SK-N-SH treated with all-trans-retinoic acid at 6 μM for 48 hours (cell line): ENCODE measurements at places on chromosomes 5 and 9.

DNA sequence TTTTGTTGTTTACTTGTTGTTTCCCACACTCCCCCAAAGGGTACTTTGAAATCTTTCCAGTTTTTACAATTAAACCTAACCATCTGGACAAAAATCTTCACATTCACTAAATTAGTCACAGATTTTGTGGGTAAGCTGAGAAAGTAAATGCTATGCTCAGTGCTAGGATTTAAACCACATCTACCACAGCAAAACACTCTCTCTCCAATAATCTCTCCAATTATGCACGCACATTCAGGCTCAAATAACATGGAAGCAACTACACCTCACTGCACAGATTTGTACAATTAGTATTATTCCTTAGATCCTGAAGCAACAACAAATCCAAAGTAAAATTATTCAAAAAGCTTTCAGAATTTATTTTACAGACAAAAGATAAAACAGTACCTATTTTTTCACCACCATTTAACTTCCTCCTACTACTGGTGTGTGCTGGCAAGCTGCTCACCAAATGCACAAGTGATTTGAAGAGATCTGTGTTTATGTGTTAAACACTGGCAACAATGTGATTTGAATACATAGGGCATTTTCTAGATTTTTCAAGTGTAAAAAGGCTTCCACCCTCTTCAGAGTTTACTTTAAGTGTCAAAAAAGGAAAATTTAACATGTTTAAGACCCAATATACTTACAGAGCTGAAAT is 16.6 kb downstream of the ZNF608 start:
- ATAC-seq, result no peak

DNA sequence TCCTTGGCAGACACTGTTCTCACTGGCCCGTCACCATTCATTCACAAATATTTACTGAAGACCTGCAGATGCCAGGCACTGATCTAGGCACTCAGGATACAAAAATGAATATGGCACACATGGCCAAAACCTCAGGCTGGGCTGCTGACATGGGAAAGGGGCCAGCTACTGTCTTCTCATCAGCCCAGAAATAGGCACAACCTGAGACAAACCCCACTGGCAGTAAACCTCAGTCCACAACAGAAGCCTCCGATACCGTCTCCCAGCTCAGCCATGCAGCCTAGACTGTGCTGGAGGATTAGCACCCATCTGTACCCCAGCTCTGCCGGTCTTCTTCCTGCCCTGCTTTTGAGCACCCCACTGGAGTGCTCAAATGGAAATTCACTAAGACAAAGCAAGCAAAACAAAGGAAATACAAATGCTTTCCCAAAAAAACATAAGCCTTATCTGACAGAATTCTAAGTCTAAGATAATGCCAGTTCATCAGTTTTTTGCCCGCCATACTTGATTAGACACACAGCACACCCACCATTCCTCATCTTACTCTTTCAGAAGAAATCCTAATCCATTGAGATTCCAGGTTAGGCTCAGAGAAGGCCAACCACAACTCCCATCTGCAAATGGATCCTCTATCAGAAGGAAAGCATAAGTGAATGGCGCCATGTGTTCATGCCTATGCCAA is 8.2 kb downstream of the P4HA2 start:
- no peak for ATAC-seq

GRCh38 chr5:15320871-15321270 is 179.1 kb upstream of the FBXL7 start:
- no peak for ATAC-seq

GRCh38 chr5:73039082-73039481 is 81.3 kb upstream of the TMEM171 start:
- ATAC-seq, result no peak

DNA sequence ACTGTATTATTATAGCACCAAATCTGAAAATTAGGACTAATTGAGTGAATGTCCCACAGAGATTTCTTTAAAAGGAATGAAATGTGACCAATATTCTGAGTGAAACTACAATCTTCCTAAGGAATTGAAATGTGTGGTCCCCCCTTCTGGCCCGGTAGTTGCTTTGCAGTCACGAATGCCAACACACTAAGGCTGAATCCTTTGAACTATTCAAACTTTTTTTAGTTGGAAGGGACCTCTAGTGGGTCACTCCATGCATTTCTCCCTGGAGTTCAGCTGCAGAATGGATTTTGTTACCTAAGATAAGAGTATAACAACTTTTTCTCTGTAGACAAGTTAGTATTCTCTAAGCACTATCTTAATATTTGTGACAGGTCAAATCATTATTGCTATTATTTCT is 2.8 kb downstream of the CDH6 start:
- no peak for ATAC-seq

GRCh38 chr5:17748201-17748600 is 113.9 kb downstream of the TAF11L14 start:
- ATAC-seq, result no peak

DNA sequence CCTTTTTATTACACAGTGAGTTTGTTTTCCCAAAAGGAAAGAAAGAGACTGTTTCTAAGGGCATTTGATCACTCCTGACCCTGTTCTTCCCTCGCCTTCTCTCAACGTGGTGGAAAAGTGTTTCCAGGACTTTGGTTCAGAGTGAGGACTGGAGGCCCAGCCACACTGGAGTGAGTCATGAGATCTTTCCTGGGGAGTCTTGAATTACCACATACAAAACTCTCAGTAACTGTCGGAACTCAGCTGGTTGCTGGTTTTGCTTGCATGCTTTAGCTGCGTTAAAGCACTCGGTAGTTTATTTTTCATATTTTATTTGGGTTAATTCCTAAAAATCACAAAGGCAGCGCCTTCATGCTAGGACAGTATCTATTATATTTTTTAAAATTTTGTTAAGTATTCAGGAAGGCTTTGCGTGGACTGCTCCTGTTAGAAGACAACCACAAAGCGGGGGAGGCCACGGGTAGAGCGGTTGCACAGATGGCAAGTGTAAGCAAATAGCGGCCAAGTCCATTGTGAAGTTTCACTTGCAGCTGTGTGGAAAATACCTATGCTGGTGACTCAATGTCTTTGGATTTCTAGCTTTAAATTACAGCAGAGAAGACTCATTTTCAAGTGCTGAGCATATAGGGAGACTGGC is 77.7 kb downstream of the ARSB start:
- peak; percentile 45 for ATAC-seq

DNA sequence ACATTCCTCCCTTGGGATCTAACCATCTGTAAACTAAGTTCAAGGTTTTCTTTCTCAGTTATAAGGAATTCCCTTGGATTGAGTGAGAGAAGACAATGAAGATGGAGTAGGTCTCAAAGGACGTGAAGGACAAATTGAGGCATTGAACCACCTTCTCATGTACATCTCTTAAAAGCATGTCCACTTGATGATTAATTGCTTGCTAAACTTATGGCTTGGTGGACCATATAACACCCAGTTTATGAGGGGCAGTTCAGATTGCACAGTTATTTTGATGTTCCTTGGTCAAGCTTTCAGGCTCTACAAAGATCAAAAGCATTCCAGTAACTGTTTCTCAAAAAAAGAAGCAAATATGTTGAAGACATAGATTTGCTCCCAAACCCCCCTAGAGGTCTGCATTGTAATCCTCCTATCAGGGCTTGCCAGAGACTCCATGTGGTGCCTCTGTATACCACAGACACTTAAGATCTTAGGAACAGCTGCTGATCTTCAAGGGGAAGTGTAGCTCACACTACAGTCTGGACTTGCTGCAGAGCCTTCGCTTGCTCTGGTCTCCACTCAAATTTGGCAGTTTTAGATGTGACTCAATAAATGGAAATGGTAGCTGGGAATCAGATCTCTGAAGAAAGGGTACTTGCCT is 56.9 kb upstream of the ALDH1A1 start:
- ATAC-seq, result no peak

- no peak for ATAC-seq
Measured at GRCh38 chr9:128169492-128169891, 9.4 kb downstream of the BBLN start.

- peak; percentile 34 for ATAC-seq
Measured at GRCh38 chr5:65481171-65481581, 544 bp downstream of the ADAMTS6 start.

DNA sequence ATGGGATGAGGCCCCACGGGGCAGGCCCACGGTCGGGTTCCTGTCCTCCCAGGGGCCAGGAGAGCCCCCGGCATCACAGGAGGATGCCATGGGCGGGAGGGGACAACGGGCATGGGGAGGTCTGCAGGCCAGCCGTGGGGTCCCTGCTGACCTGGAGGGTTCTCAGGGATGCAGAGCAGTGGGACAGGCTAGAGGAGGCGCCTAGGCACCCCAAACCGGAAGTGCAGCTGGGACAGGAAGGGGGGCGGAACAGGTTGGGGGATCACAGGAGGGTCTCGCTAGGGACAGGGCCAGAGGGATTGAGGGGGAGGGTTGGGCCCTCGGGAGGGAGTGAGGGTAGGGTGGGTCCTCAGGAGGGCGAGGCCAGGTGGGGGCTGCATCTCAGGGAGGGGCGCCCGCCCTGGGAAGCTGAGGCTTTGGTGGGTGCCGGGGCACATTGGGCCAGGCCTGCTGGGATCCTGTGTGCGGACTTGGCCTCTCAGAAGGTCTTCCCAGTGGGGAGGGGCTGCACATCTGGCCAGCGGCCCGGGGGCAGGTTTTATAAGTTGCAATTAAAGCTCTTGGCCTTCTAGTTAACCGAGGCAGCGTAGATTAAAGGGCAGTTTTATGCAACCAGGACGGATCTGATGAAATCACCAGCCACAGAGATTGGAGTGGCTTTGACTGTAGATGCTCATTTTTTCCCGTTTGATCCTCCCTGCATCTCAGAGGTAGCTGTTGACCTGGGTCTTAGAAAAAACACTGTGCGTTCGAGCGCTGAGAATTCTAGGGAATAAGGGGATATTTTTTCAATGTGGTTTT is 20.1 kb downstream of the NKD2 start:
- no peak for ATAC-seq

DNA sequence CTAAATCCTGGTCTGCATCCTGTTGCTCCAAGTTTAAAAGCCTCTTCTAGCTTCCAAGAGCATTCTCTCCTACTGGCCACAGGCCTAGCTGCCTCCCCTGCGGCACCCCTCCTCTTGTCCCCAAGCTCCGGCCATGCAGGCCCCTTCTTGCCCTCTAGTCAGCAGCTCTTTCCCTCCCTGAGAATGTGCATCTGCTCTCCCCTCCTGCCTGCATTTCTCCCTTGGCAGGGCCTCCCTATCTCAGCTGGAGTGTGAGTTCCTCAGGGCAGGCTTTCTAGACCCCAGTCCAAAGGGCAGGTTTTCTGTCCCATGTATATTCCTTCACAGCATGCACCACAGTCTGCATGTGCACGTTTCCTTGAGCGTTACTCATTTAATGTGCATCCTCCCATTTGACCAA is 24.6 kb upstream of the BARX1 start:
- ATAC-seq, result no peak

DNA sequence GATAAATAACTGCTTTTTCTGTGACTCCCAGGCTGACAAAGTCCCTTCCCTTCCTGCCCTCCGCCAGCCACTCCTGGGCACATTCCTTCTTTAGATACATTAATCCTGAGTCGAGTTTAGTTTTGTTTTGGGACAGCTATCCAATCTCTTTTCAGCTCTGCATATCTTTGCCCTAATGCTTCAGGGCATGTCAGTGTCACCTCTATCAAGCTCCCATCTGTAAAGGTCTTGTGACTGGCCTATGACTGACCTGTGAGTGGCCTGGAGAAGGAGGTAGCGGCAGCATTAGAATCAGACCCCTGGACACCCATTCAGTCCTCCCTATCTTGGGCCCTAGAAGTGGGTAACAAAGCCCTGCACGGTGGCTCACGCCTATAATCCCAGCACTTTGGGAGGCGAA is 34.0 kb upstream of the KLF4 start:
- no peak for ATAC-seq

DNA sequence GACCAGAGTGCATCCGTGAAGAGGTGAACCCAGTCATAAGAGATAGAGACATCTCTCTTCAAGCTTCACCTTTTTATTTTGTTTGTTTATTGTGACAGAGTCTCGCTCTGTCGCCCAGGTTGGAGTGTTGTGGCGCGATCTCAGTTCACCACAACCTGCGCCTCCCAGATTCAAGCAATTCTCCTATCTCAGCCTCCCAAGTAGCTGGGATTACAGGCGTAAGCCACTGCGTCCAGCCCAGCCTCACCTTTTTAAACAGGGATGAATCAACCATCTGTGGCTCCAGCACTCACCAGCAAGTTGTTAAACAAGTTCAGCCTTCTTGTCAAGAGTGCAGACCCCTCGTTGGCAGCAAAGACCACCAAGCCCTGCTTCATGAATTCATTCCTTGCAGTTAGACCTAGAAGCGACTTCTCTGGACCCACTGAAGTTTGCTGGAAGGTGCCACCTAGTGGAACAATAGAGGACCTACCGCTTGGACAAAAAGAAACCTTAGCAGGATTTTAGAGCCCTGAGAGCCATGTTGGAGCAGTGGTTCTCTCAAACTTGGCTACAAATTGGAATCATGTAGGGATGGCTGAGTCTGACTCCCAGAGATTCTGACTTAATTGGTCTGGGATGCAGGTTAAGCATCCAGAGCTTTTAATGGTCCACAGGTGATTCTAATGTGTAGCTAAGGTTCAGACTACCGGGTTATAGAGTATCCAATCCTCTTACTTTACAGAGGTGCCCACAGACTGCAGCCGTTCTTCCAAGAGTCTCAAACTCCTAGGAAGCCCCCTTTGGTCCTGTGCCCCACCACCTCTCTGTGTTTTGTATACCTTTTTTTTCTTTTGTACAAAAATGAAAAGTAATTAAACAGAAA is 10.5 kb upstream of the GALNT10 start:
- ATAC-seq, result peak; percentile 99

DNA sequence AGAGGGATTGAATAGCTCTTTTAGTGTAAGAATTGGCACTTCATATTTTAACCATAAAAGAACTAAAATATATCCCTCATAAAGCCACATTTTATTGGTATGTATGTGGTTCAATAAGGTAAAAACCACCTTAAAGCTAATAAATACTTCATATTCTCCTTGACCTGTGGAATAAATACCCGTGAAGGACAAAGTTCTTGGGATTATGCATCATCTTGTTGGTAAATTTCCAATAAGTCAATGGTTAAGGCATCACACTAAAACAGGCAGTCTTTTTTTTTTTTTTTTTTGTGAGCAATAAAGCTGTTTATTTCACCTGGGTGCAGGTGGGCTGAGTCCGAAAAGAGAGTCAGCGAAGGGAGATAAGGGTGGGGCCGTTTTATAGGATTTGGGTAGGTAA is 161.9 kb downstream of the SNCAIP start:
- no peak for ATAC-seq

DNA sequence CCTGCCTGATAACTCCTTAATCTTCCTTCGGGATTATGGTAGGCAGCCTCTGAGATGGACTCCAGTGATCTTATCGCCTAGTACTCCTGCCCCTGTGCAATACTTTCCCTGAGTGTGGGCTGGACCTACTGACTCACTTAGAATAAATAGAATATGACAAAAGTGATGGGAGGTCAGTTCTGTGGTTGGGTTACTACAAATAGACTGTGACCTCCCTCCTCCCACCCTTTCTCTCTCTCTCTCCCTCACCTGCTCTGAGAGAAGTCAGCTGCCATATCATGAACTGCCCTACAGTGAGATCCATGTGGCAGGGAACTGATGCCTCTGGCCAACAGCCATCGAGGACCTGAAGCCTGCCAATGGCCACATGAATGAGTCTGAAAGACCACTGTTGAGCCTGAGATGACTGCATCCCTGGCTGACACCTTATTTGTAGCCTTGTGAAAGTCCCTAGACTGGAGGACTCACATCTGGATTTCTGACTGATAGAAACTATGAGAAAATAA is 31.7 kb downstream of the NRG2 start:
- ATAC-seq, result no peak
